Kidney (tissue), 22 donors: ENCODE measurements at places on chromosomes 1 and 21.

- no peak for DNase-seq
Observed at GRCh38 chr1:226135709-226136108, 50.8 kb downstream of the ACBD3 start.

GRCh38 chr1:171081314-171081753 is 9.4 kb upstream of the FMO3 start:
- peak; percentile 44 for DNase-seq

DNA sequence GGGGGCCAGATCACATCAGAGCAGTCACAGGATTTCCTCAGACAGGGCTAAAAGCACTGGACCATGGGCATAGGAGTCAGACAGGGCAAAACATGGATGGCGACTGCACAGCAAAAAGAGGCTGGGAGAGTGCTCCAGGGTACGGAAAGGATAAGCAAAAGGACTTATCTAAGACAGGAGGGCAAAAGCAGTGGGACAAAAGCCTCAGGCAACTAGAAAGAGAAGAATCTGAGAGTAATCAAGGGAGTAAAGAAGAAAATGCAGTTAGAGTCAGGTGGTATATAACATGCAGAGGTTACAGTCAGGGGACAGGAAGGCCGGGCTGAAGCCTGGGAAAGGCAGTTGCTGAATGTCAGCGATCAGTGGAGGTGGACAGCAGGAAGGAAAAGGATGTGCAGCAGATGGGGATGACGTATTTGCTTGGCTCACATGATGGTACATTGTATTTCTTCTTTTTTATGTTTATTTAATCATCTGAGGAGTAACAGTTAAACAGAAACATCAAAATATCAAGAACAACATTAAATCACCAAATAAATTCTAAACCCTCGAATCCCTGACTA is 63.1 kb upstream of the CNN3 start:
- DNase-seq = no peak

- no peak for DNase-seq
Observed at GRCh38 chr1:26337625-26338024, 16.3 kb downstream of the CRYBG2 start.

DNA sequence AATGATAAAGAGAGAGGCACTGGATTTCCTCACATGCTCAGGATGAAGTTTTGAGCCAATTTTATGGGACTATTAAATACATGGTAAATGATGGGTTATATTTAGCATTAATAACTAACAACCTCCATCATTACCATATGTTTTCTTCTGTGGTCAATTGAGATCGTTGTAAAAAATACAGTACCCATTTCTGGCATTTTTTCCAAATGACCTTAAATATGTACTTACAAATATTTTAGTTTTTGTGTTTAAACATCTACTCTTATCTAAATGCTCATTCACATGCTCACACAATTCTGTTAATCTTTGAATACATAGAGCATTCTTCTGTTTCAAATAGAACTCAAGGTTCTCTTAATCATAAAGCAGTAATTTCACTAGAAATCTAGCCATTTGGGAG is 330.0 kb upstream of the BRINP3 start:
- no peak for DNase-seq

DNA sequence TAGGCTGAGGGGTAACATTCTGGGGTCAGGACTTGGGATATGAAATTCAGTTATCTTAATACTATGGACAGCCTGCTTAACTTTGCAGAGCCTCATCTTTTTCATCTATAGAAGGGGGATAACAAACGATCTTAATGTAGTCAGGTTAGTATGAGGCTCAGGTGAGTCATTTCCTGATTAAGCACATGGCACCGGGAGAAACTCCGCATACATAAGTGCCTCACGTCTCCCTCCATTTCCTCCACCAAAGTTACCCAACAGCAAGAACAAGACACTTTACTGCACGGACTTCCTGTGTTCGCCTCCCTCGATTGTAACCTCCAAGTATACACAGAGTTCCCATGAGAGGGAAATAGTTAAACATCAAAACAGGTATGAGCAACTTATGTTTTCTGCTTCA is 112.7 kb upstream of the COA6 start:
- DNase-seq = no peak

- DNase-seq = no peak
Observed at GRCh38 chr1:221525749-221526148, 216.1 kb downstream of the DUSP10 start.

DNA sequence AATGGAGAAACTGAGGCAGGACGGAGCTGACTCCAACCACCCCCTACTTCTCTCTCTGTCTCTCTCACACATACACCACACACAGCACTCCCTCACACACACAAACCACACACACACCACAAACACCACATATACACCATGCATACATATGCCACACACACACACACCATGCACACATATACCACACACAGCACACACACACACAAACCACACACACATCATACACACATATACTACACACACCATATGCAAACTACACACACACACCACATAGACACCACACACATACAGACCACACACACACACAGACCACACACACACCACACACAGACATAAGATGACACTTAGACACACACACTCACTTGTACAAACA is 94.3 kb downstream of the RIPK4 start:
- peak; percentile 20 for DNase-seq

- no peak for DNase-seq
Observed at GRCh38 chr1:98292994-98293393, 368.5 kb upstream of the SNX7 start.

- no peak for DNase-seq
Observed at GRCh38 chr1:165218731-165219130, 137.8 kb downstream of the LMX1A start.

DNA sequence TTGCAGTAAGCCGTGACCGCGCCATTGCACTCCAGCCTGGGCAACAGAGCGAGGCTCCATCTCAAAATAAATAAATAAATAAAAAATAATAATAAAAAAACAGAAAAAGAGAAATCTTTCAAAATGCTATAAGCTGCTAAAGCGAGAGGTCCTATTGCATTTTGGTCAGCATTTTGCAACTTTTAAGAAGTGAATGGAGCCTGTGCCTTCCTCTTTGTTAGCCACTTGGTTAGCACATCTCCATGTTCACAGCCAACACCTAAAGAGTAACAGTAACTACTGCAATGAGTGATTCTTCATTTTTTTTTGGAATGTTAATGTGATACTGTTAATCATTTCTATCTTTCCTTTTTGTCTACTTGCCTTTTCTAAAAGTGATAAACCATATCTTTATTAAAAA is 80.6 kb downstream of the ERG start:
- no peak for DNase-seq

DNA sequence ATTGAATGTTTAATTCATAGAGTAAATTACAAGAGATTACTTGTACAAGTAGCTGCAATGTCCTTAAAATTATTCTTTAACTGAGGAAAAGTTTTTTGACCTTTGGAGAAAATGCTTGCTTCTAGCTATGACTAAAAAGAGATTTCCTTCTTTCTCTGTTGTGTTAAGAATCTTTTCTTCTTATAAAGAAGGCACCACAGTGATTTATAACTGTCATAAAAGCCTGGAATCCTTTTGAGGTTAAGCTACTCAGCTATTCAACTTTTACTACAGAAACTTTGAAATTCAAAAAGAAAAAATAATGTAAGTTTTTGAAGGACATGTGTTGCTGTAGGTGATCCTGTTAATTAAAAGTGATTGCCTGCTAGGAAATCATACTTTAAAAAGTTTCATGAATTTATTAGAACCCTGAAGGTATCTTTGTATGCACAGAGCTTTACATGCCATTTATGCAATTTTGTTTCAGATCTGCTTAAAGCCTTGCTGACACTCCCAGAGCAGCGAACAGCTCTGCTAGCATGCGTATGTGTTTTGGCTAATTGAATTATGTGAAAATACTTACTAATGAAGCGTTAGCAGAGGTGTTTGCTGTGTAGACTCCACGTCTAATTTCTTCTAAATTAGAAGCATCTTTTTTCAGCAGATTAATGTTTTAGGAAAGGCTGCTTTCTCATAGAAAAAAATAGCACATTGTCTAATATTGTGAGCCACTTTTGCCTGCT is 94.7 kb upstream of the SMYD2 start:
- no peak for DNase-seq

DNA sequence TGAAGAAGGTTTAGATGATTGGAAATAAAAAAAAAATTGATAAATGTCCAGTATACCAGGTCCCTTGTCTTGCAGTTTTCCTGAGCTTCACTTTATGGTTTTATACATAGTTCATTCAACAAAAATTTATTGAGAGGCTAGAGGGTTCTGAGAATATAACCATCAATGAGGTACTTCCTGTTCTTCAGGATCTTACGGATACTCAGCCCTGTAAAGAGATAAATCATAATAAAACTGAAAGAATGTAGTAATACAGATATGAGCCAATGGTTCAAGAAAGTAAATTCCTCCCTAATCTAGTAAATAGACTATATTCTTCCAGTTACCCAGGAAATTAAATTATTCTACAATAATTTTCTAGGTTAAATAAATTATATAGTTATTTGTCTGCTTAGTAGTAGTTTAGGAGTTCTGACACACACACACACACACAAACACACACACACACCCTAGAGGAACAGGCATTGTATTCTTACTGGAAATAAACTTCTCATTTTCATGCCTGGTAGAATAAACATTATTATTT is 70.4 kb upstream of the HMCN1 start:
- DNase-seq = no peak

DNA sequence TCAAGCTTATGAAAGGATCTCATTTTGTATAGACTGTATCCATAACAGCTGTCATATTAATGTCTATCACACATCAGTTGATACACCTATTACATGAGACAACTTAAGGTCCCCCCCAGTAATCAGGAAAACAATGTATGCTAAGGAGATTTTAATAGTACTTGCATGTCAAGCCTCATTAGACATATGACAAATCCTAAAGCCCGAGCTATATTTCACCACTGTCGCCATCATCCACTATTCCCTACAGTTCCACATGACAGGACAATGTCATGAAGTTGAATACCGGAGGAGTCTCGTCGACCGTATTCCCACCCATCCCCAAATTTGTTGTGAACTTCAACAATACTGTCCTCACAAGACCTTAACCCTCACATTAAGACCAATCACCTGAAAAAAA is 3.4 kb downstream of the HMGN1 start:
- no peak for DNase-seq

DNA sequence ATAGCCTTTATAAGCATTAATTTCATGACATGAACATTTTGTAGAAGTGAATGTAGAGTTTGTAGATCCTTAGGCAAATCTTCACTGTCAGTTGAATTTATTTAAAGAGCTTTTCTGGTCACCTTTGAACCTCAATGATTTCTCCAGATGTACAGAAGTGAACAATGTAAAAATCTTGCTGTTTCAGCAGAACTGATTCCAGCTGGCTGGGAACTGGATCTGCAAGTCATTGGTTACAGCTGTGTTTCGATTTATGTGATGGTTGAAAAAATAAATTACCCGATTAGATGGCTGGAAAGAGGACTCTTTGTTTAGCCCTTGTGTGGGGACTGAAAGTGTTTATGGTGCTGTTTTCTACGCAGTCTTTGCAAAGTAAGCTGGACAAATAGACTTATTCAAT is 849.8 kb downstream of the USP25 start:
- peak; percentile 78 for DNase-seq

DNA sequence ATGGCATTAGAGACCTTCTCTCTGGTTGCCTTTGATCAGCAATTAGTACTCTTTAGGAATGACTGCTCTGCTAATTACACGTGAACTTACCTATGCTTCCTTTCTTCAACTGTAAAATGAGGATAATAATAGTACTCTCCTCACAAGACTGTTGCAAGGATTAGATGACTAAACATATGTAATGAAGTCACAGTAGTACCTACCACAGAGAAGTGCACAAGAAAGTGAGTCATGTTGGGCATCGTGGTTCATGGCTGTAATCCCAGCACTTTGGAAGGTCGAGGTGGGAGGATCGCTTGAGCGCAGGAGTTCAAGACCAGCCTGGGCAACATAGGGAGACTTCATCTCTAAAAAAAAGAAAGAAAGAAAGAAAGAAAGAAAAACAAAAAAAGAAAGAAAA is 68.1 kb upstream of the AK4 start:
- no peak for DNase-seq

- peak; percentile 81 for DNase-seq
Observed at GRCh38 chr1:200894712-200895442, at the start of gene INAVA. TSS of gene INAVA (plus strand) at chr1:200894900. CDS start at chr1:200898401, 3,501 bp downstream.

DNA sequence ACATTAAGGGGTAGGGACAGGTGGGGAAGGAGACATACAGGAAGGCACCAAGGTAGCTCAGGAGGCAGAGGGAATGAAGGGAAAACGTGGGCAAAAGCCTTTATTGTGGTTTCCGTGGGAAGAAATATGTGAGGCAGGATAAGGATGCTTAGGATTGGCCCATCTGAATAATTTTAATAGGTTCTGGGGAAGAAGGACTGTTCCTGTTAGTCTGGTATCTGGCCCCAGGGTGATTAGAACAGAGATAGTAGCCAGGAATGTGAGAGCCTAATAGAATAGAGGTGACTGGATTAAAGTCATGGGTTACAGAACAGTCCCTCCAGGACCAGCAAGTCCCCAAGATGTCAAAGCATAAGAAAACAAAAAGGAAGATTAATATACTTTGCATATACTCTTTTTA is 545.2 kb upstream of the CAMK1G start:
- DNase-seq = no peak

DNA sequence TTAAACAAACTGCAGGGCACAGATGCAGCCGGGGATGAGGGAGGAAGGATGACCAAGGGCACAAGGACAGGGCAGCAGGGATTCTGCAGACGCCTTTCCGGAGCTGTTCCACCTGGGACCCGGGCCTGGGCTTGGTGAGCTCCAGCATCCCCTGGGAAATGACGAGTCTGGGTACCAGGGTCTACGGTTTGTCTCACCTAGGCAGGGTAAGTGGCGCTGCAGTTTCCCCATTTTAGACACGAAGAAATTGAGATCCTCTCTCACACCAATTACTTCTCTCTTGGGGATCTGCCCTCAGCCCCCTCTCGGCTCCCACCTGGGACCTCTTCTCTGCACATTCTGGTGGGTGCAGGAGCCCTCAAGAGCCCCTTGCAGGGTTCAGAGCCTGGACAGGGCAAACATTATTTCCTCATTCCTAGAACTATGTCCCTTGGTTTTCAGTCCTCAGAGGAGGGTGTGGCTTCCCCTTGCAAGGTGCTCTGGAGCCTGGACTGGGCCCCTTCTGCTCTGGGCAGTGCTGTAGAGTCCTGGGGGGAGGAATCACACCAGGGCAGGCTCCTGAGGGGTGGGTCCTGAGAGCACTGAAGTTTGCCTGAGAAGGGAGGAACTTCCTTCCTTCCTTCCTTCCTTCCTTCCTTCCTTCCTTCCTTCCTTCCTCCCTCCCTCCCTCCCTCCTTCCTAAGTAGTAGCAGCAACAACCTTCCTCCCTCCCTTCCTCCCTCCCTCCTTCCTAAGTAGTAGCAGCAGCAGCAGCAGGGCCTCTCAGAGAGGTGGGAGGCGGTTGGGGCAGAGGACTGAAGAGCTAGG is 16.0 kb downstream of the RAP1GAP start:
- DNase-seq = no peak

DNA sequence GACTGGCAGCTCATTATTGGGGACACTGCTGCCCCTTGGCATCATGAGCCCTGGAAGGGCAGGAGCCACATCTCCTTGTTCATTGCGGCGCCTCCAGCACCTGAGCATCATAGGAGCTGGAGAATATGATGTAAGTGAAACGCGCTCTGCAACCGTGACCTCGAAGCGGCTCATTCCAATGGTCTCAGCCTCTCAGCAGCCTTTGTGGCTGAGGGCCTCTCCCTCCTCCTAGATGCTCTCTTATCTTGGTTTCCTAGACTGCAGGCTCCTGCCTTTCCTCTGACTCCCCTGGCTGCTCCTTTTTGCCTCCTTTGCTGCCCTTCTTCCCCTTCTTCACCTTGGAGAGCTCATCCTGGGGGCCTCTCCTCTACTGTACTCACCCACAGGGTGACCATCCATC is 83.6 kb upstream of the CASZ1 start:
- no peak for DNase-seq
